Posterior vena cava (tissue), 2 donors: ENCODE measurements at places on chromosomes 5 and 9. TPM values are rescaled to one million over a fixed set of nuclear protein-coding genes. Genes with fewer than 3 reads are reported as not detected.

GRCh38 chr5:11596657-11597071, 307.6 kb downstream of the CTNND2 start:
- no peak for DNase-seq

GPR21 gene
- total RNA-seq, result 6.9 TPM

DNA sequence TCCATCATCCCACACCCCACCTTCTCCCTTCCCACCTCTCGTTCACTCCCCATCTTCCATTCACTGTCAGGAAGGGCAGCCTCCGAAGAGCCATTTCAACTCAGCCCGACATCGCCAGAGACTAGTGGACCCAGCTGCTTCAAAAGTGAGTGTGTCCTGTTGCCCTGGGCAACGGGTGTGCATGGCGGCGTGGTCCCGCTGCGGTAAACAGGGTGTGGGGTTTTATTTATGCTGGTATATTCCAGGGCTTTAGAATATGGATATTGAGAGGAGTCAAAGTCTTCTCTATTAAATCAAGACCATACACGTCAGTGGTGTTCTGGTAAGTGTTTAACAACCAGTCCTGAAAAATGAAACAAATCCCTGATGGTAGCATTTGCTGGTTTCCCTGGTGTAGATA, 274.5 kb downstream of the MAST4 start:
- DNase-seq, result no peak

DNA sequence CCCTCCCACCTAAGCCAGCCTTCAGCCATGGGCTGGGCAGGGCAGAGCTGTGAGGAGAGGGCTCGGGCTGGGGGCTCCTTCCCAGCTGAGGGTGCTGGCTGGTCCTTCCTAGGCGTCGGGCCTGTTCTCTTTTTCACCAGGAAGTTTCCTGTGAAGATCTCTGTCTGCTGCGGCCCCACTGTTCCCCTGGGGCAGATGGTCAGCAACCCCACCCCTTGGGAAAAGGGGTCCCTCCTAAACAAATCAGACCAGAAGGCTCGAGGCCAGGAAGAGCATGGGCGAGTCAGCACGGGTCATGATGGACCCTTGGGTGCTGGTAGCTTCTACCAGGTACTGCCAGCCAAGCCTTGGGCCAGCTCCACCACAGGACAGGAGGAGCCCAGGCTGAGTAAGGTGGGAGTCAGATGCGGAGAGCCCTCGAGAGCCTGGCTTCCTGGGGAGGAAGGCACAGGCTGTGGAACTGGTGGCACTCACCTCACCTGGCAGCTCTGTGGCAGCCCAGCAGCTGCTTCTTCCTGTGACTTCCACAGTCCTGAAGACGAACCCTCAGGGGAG, 3.5 kb downstream of the CACNA1B start:
- DNase-seq, result no peak

FGF10 gene
- 12.2 TPM for total RNA-seq

IFNA2 gene
- total RNA-seq, result not detected

GRCh38 chr5:106435185-106435584, 1235.6 kb downstream of the EFNA5 start:
- DNase-seq, result no peak

PCDHGB5 gene
- 9.5 TPM for total RNA-seq

DNA sequence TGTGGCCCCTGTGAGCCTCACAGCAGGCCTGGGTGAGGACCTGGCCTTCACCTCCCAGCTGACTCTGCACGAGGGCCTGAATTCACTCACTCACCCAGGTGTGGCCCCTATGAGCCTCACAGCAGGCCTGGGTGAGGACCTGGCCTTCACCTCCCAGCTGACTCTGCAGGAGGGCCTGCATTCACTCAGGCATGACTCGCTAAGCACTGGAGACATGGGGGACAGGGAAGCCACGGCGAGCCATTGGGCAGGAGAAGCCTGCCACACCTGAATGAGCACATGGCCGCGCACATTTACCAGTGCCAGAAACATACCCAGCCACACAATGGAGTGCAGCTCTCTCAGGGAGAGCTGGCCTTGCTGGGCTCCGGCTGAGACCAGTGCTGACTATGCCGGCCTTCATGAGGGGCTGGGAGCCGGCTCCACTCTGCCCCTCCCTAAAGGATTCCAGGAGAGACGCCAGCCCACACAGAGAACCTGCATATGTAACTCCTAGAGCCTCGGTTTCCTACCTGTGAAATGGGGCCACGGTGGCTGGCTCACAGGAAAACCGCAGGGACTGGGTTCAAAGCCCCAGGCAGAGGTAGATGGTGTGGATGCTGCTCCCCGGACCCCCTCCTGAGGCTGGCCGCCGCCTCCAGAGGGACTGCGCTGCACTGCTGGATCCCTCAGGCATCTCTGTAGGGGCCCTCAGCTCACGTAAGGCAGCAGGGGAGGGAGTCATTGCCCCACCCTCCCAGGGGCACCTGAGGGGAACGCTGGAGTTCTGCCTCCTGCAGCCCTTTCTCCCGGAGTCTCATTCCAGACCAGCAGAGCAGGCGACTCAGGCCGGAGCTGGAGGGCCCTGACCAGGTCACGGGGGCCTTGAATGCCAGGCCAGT, 7.2 kb downstream of the ADAMTS2 start:
- DNase-seq, result no peak

KLF9 gene
- 104 TPM for total RNA-seq
